ENCODE measurements at places on chromosomes 7 and 10. TPM values are rescaled to one million over a fixed set of nuclear protein-coding genes. Genes with fewer than 3 reads are reported as not detected.
A peak's percentile ranks its signal among the peaks of the same experiment; 100 is the strongest.

DNA sequence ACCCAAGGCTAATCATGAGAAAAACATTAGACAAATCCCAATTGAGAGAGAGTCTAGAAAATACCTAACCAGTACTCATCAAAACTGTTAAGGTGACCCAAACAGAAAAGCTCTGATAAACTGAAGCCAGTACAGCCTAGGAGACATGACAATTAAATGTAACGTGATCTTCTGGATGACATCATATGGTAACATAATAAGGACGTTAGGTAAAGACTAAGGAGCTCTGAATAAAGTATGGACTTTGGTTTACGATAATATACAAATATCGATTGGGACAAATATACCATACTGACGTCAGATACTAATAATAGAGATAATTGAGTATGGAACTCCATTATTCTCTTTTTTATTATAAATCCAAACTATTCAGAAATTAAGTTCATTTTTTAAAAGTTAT lies 561.1 kb upstream of the STEAP1 start:
- no peak for DNase-seq

DNA sequence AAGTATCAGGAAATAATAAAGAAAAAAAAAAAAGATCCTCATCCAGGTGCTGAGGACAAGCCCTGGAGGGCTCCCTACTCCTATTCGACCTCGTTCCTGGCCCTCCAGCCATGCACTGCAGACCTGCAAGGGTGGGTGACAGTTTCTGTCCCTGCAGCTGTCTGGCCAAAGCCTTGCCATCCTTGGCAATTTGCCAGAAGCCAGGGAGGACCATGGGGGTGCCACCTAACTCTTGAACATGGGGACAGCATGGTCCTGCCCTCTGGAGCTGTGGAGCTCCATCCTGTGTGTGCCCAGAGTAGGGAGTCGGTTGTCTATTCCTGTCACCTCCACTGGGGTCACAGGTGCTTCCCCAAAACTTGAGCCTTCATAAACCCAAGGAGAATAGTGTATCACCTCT lies 27.8 kb downstream of the DMBT1 start:
- no peak for DNase-seq

Gene MARVELD1
- total RNA-seq, result 40.8 TPM

- DNase-seq, result no peak
Measured at GRCh38 chr7:139103057-139103815, 6.3 kb downstream of the ZC3HAV1 start.

- no peak for DNase-seq
Measured at GRCh38 chr7:66542049-66542448, 86.6 kb upstream of the KCTD7 start.

GRCh38 chr7:96691702-96692101 lies 17.9 kb downstream of the SEM1 start:
- no peak for DNase-seq

DNA sequence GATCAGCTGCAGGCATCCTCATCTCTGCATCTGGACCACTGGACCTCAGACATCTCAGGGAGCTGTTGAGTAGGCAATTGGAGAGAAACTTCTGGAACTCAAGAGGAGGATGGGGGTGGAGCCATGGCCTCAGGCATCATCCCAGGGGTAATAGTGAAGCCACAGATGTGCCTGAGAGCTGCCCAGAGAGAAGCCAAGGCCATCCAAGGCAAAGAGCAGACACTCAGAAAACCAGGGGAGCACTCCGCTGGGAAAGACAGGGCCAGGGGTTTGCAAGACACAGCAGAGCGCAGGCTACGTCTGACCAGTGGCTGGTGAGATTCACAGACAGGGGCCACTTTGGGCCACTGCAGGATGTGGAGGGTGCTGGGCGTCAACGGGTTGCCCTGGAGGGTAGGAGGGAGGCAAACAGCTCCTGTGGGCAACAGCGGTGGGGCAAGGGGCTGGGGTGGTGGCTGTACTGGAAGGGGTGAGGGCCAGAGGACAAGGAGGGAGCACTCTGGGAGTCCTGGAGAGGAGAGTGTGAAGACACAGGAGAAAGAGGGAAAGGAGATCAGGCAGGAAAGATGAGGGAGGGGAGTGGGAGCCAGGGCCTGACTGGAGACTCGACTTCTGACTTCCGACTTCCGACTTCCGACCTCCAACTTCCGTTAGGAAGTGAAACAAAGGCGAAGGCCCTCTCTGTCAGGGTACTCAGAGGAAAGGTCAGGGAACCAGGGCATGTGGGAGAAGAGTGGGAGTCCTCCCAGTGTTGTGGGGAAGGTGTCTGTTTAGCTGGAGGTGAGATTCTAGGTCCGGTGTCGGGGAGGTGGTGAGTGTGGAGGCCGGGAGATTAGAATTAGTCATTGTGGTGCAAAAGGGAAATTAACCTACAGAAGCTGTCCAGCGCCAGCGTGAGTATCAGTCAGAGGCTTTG lies 69.7 kb upstream of the ANTXRL start:
- DNase-seq, result no peak

Gene CTNNA3
- 1.1 TPM for total RNA-seq

DNA sequence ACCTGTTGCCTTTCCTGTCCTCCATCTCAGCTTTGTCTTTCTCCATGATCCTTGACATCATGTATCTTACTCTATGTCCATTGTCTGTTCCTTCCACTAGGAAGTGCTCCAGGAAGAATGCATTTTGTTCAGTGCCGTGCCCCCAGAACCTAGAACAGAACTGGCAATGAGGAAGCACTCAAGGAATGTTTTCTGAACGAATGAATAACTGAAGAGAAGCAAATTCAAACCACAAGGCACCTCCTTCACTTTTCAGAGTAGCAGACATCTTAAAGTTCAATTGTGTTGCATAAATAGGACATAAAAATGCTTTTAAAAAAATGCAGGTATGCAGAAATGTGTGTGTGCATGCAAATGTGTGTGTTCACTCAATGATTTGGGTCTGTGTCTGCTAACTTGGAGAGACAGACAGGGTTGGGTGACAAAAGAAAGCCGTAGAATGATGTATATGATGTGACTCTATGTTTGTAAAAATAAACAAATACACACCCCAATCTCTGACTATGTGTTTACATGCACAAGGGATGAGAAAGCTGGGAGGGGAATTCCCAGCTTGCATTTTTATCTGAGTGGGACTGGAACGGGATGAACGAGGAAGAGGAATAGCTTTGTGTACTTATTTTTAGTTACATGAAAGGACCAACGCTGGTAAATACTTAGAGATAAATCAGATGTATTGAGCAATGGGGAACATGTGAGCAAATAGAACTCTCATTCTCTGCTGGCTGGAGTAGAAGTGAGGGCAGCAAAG lies 237.7 kb downstream of the FANK1 start:
- no peak for DNase-seq

- no peak for DNase-seq
Measured at GRCh38 chr10:11236234-11236633, 218.6 kb downstream of the CELF2 start.

DNA sequence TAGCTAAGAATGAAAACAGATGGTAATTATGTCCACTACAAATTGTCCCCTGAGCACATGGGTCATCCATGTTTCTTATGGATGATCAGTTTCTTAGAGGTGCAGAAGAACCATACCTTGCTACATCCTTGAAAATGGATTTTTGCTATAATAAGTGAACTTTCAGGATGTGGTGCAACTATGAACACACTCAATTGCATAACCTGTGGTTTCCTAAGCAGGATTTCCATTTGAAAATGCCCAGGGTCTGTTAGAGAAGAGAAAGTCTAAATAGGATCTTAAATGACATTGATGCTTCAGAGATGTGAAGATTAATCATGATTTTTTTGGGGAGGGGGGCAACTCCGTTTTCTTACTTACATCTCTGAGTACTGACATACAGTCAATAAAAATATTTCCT lies 39.6 kb upstream of the CACNB2 start:
- no peak for DNase-seq

Gene ASZ1
- not detected for total RNA-seq

Gene MKI67
- total RNA-seq, result 2.6 TPM

GRCh38 chr7:105079348-105079747 lies 65.3 kb downstream of the KMT2E start:
- no peak for DNase-seq

GRCh38 chr10:117500456-117500855 lies 42.1 kb upstream of the EMX2 start:
- DNase-seq, result no peak

DNA sequence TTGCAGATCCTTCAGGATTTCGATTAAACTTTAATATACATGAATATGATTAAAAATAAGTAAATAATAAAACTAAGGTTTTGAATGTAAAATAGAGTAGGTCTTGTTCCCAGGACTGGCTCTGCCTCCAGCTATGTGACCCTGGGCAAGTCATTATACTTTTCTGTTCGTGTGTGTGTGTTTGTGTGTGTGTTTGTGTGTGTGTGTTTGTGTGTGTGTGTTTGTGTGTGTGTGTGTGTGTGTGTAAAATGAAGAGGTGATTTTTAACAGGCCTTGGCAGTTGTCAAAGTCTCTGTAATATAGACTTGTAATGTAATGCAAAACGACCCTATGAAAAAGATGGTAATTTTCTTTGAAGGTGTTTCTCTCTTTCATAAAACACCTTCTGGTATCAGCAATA lies 79.2 kb downstream of the HGF start:
- DNase-seq, result no peak

GRCh38 chr7:33369888-33370287 lies 240.5 kb downstream of the BBS9 start:
- DNase-seq, result no peak

GRCh38 chr7:106047818-106048705 lies 64.0 kb downstream of the SYPL1 start:
- no peak for DNase-seq

Gene AGR2
- total RNA-seq, result 216 TPM

DNA sequence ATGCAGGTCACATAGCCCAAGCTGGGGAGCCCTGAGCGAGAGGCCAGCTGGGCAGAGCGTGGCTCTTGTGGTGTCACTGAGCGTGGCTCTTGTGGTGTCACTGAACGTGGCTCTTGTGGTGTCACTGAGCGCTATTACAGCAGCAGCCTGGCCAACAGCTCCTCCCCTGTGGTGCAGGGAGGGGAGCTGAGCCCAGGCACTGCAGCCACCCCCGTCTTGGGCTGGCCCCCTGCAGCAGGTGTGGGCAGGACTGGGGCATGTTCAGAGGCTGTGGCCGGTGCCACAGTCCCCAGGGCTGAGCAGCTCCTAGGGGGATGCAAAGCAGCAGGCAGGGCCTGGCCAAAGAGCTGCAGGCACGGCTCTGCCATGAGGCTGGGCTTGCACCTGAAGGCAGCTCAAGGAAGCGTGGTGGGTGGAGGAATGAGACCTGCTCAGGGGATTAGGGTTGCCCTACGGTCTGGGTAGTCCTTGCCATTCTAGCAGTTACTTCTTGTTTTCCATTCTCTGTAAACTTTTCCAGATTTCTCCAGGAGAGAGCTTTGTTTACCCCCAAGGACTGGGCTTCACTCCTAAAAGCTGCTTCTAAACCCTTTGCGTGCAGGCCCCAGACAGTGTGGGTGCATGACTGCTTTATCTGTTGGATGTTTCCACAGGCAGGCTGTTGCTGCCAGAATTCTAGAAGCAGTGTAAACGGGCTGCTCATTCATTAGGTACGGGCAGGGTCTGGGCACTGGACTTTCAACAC lies 29.2 kb downstream of the ZNF783 start:
- no peak for DNase-seq

Gene FGFBP3
- 2.9 TPM for total RNA-seq

GRCh38 chr10:21919906-21920305 lies 83.6 kb downstream of the DNAJC1 start:
- no peak for DNase-seq

GRCh38 chr10:60527676-60528075 lies 138.0 kb upstream of the ANK3 start:
- no peak for DNase-seq

- DNase-seq, result no peak
Measured at GRCh38 chr10:127257395-127257794, 61.0 kb upstream of the INSYN2A start.

- DNase-seq, result no peak
Measured at GRCh38 chr7:121088870-121089269, 100.4 kb downstream of the CPED1 start.

Gene SYNPO2L
- 0.29 TPM for total RNA-seq

DNA sequence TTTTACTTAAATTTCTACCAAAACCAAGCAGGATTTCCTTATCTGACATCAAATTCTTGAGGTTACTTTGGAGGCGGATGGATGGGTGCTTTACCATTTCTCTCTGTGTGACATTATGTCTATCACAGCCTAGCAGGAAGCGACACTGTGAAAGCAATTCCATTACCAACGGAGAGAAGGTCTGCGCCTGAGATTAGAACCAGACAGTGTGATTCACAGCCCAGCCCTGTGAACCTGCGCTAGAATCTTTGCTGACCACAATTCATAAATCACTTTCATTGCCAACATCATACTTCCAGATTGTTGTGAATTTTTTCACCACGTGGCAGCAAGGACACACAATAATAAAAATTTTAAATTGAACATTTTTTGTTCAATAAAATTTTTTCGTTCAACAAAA lies 126.5 kb downstream of the CUBN start:
- DNase-seq, result no peak

- DNase-seq, result no peak
Measured at GRCh38 chr7:22255342-22255741, 101.6 kb downstream of the RAPGEF5 start.

GRCh38 chr7:132793474-132793873 lies 217.2 kb upstream of the PLXNA4 start:
- DNase-seq, result no peak

Gene SFTPA1
- 0.91 TPM for total RNA-seq

Gene PSD
- total RNA-seq, result 5.1 TPM

Gene TAS2R38
- not detected for total RNA-seq

GRCh38 chr10:4041635-4042034 lies 256.6 kb upstream of the KLF6 start:
- no peak for DNase-seq

Gene TRIM74
- total RNA-seq, result 2.1 TPM

Gene CPA4
- total RNA-seq, result not detected

Gene TMEM176A
- 30.7 TPM for total RNA-seq

- no peak for DNase-seq
Measured at GRCh38 chr10:14584661-14585060, 190.0 kb downstream of the FAM107B start.

DNA sequence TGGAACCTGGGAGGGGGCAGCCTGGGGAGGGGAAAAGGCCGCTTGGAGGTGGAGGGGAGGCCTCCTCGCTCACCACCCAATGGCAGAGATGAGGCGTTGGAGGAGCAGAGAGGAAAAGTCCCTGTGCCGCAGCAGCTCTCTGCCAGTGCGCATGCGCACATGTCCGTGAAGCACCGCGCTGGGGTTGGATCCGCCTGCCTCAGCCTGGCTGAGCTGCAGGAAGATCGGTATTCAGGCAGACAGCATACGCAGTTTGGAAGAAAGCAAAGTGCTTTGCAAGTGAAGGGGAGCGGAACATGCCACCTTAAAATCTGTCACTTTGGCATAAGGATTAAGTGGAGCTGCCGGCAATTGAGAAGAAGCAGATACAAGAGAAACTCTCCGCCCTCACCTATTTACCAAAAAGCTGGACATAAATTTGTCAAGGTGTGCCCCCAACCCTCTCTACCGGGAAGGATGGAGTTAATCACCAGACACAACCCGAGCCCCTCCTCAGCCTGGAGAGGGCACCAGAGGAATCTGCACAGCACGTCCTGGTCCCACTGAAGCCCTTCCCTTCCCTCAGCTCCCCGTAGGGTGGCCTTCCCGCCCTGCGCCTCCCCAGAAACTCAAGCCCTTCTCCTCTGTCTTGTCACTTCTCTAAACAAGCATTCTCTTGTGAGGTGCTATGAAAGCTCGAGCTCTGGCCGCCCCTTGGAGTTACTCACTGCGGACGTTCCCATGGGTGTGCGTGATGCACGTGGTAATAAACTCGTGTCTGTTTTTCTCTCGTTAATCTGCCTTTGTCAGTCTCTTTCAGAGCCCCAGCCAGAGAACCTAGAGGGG lies 32.2 kb upstream of the TMEM72 start:
- peak; percentile 92 for DNase-seq

GRCh38 chr10:69439350-69439739 lies 11.9 kb upstream of the TSPAN15 start:
- no peak for DNase-seq
